ENCODE measurements at places on chromosomes 3 and 15.
A peak's percentile ranks its signal among the peaks of the same experiment; 100 is the strongest.

- no peak for DNase-seq
Measured at GRCh38 chr3:41502023-41502422, 302.7 kb downstream of the CTNNB1 start.

DNA sequence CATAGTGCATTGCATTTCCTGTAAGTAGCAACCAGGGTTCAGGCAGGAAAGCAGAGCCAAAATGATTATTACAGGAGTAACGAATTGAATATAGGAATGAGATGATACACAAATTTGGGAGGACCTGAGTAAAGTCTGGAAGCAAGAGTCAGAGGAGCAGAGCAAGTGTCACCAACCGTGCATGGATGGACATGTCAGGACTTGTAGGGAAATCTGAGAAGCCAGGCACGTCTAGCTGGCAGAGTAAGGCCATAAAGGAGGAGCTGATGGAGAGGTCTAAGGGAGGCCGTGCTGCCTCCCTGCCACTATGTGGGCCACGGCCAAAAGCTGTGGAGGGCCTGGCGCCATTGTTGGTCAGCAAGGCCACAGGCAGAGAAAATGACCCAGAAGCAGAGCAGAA, 22.4 kb downstream of the GJD2 start:
- no peak for DNase-seq

DNA sequence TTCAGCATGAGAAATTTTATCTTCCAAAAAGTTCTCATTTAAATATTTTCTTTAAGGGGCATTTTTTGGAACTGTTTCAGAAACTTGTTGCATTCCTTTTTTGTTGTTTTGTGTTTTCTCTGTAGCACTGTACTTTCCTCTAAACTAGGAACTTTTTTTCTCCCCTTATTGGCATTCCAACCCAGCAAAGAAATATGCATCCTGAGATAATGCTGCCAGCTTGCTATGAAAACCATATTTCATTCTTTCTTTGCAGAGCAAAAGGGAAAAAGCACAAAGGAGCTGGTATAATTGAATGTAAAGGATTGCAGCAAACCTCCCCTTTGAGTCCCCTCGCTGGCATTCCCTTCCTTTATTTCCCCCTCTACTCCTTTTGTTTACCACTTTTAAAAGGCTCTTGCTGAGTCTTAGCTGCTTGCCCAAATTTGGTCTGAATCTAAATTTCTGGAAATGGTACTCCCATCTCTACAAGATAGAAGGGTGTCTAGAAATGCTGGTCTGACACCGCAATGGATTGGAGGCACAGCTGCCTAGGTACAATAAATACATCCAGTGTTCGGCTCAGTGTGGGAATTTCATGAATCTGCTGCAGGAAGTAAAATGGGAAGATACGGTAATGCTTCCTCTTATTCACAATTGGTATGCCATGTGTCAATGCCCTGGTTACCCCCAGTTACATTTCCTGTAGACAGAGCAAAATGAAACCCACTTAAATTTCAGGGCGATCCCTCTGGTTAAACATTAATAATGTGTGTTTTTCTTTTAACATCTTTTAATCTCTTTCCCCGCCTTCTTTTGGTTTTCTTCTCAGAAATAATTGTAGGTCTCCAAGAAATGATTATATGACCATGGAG, 156.6 kb downstream of the MEIS2 start:
- no peak for DNase-seq

- peak; percentile 72 for DNase-seq
Measured at GRCh38 chr15:63501256-63502089, 2.9 kb upstream of the USP3 start.

- no peak for DNase-seq
Measured at GRCh38 chr15:62412686-62413085, 247.6 kb upstream of the C2CD4B start.

DNA sequence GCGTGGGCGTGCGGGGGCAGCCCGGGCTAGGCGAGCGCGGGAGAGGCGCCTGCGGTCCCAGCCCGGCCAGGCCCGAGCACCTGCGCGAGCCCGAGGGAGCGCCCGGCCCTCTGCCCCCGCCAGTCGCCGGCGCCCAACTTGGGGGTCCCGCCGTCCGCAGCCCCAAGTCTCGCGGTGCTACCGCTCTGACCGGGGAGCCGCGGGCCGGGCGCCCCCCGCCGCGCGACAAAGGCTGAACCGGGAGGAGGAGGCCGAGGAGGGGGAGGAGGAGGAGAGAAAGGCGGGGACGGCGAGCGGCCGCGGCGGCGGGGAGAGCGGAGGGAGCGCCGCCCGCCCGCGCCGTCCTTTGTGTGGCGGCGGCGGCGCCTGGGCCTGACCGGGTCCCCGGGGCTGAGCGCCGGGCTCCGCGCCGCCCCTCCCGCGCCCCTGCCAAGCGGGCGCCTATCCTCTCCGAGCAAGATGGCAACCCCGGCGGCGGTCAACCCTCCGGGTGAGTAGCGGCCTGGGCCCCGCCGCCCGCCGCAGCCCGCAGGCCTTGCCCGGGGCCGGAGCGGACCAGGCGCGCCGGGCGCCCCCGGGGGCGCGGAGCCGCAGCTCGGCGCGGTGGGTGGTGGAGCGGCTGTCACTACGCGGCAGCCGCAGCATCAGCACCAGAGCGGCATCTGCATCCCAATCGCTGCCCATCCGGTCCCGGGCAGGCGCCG, at the start of gene ARNT2:
Gene ARNT2 (plus strand): TSS at position 326 of the 704 bp plus-strand sequence. CDS start 134 bp downstream, at position 460.
- no peak for DNase-seq

- DNase-seq: no peak
Measured at GRCh38 chr3:36680952-36681351, 83.4 kb downstream of the DCLK3 start.

DNA sequence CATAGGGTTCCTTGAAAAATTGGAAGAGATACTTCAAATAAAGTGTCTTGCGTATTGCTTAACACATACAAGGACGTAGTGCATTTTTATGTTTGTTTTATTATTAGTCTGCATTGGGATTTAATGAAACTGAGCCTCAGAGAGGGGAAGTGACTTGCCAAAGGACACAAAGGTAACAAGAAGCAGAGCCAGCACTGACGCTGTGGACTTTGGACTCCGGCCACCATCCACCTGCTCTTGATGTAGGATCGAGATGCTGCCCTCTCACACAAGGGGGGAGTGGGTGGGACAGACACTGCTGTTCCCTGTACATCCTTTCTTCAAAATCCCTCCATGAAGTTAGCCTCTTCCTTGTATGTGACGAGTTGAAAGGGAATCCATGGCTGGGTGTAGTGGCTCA, 435.4 kb upstream of the RGMA start:
- no peak for DNase-seq

- DNase-seq: no peak
Measured at GRCh38 chr3:72080095-72080494, 295.1 kb upstream of the PROK2 start.

GRCh38 chr3:1969281-1969680, 129.4 kb upstream of the CNTN4 start:
- peak; percentile 5 for DNase-seq

DNA sequence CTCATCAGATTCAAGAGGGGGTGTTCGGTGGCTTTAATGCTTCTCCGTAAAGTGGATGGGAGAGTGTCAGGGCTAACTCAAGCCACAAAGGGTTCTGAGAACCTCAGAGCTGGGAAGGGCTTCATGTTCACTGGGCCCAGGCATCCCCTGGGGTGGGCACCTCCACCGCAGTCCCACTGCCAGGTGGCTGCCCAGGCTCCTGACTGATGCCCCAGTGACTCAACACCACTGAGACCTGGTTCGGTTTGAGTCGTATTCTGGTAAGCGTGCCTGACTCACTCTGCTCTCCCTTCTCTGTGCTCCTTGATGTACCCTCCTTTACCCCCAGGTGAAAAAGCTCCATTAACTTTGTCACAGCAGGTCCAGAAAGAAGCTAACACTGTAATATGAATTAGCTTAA, 304.6 kb downstream of the RPLP1 start:
- DNase-seq: no peak

- peak; percentile 60 for DNase-seq
Measured at GRCh38 chr15:68700455-68701123, 120.1 kb downstream of the ANP32A start.

DNA sequence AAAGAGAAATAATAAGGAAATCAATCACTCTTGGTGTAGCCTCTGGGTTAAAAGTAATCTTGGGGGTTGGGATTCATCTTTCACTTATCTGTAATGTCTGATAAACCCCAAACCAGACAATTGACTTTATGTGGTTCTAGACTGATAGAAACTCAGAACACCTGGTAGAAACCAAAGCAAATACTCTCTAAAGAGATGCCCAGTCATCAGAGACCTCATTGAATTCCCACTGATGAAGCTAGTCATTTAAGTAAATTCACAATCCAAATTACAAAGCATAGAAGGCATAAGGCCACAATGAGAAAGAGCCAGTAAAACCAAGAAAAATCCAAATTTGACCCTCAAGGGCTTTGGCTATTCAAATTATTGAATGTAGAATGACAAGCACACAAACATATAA, 250.6 kb downstream of the MBNL1 start:
- no peak for DNase-seq

DNA sequence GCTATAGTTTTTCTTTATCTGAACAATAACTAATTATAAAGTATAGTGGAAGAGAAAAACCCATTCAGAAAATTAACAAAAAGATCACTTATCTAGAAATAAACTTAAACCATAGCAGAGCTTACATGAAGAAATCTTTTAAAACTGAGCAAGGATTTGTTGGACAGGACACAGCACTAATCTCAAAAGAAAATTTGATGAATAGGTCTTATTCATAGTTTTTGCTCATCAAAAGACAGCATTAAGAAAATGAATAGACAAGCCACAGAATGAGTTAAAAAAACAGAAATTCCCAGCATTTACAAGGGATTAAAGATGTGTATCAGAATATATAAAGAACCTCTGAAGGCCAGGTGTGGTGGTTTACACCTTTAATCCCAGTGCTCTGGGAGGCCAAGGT, 29.5 kb downstream of the PIK3CA start:
- DNase-seq: no peak

DNA sequence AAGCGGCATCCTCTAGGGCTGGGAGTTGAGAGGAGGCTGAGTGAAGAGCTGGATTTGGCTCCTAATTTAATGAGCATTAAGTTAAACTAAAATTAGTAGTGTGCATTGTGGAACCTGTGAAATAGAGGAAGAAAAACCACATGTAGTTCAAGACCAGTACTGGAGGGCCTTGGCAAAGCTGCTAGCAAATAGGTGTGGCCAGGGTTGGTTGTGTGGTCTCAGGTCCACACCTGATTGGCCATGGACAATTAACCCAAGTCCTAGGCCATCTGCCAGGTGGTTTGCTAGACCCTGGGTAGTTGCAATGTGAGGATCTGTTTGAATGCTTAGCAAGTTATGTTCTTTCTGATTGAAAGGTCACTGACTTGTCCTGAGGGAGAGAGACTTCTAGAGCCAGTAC, 275.5 kb downstream of the PDCD6IP start:
- DNase-seq: no peak

GRCh38 chr3:163562625-163563024, 1515.7 kb downstream of the SI start:
- DNase-seq: no peak

GRCh38 chr3:111667621-111668239, 72.6 kb upstream of the ZBED2 start:
- peak; percentile 47 for DNase-seq

GRCh38 chr15:81111510-81112470, 22.3 kb upstream of the CFAP161 start:
- DNase-seq: no peak

GRCh38 chr15:70635895-70636294, 127.5 kb downstream of the UACA start:
- no peak for DNase-seq

- peak; percentile 41 for DNase-seq
Measured at GRCh38 chr15:77542491-77543001, 90.2 kb downstream of the LINGO1 start.

GRCh38 chr3:12773030-12773709, 14.1 kb upstream of the TMEM40 start:
- no peak for DNase-seq

DNA sequence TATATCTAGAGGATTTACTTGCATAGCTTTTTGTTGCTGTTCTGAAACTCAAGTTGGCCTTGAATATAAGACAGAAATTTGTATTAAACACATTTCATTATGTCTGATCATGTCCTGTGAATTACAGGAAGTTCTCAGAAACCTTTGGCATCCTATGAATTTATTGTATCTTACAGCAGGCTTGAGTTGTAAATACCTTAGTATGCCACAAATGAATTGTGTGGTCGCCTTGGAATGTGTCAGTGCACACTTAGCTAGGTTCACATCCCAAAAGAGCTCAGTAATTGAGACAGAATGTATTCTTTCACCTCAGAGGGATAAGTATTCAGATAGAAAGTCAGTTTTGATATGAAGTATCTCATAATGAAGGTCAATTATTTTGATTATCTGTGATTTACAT, 83.4 kb downstream of the NEK11 start:
- peak; percentile 28 for DNase-seq

DNA sequence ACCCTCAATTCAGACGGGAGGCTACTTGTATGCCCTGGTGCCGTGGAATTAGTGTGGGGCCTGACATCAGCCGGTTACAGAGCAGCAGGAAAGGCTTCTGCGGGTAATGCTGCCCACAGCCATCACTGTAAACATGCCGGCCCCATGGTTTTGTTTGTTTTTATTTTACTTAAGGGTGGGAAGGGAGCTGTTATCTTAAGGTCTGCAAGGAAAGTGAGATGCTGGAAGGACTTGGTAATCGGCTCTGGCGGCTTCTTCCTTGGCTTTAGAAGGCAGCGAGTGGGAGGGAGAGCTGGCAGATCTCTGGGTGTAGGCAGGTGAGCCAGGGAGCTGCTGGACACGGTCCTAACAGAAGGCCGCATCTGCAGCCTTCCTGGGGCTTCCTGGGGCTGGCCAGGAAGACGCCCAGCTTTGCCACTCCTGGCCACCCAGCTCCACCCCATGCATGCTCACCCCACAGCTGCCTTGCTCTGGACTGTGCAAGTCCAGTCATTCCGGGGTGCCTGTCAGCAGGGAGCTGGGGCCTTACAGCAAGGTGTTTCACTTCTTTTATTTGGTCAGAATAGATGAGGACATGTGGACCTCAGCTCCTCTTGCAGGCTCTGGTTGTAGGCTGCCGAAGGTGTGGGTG, 54.1 kb upstream of the FURIN start:
- peak; percentile 63 for DNase-seq

GRCh38 chr3:27675287-27675686, 46.8 kb downstream of the EOMES start:
- DNase-seq: no peak

DNA sequence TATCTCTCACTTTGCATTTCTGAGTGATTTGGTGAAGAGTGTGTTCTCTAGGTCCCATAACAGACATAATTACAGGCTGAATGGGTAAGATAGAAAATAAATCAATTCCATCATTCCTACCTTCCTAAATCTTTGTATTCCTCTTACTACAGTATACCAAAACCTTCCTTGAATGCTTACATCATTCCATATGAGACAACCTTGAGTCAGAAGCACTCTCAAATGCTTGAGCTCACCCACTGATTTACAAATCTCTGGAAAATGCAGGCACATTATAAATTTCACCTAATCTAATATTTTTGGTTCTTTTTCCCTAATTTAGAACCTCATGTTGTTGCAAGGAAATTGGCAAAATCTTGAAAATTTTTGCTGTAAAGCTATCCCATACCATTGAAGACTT, 239.1 kb downstream of the CBLB start:
- no peak for DNase-seq
